ENCODE measurements at places on chromosomes 6 and 20. TPM values are rescaled to one million over a fixed set of nuclear protein-coding genes. Genes with fewer than 3 reads are reported as not detected.

DNA sequence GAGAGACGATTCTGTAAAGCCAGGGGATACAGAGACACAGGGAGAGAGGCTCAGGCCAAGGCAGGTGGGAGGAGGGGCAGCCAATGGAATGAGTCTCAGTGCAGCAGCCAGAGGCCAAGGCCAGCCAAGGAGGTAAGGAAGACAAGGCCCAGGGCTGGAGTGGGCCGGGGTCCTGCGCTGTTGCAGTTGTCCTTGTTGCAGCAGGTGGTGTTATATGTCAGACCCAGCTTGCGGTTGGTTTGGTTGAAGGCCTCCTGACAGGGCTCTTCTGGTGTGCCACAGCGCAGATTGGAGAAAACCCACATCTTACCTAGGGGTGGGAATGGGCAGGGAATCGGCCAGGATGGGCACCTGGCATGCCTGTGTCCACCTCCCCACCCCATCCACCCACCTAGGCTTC lies 2.5 kb downstream of the LY6G6C start:
- no peak for DNase-seq

- no peak for DNase-seq
Measured at GRCh38 chr20:23151008-23151703, 65.0 kb upstream of the CD93 start.

GRCh38 chr6:92847988-92848387 lies 571.4 kb downstream of the EPHA7 start:
- no peak for DNase-seq

Gene MCHR2
- not detected for total RNA-seq

Gene PPT2
- 23.2 TPM for total RNA-seq

GRCh38 chr6:43575105-43575771 lies 600 bp downstream of the XPO5 start:
- no peak for DNase-seq

Gene TSBP1
- not detected for total RNA-seq

Gene NMBR
- not detected for total RNA-seq

Gene RBM24
- 263 TPM for total RNA-seq

- peak; percentile 34 for DNase-seq
Measured at GRCh38 chr6:11772109-11772825, 6.3 kb downstream of the ADTRP start.

GRCh38 chr6:157019115-157019641 lies 242.0 kb downstream of the ARID1B start:
- DNase-seq: no peak

Gene ZC2HC1B
- total RNA-seq: not detected

Gene CST4
- total RNA-seq: not detected

Gene HMGCLL1
- total RNA-seq: 1.1 TPM

- peak; percentile 87 for DNase-seq
Measured at GRCh38 chr6:42746463-42747391, 824 bp upstream of the TBCC start.

Gene PROKR2
- not detected for total RNA-seq

Gene SRSF12
- 0.48 TPM for total RNA-seq

- DNase-seq: no peak
Measured at GRCh38 chr6:163605385-163606097, 191.0 kb downstream of the QKI start.

Gene TCF21
- total RNA-seq: 8.1 TPM

DNA sequence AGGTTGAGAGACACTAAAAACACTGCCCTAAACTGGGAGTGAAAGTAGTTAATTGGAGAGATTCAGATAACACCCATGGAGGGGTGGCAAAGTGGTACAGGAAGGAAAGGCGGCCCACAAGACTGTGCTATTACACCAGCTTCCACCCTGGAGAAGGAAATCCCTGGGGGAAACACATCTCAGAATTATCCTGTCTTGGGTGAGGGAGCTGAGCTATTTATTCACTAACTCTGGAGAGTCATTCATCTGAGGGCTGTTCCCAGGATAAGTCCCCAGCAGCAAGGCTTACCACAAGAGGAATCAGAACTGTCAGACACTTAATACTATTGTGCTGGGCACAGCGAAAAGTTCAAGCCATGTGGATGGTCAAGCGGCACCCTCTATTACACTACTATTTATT lies 9.9 kb downstream of the TBCC start:
- DNase-seq: no peak

GRCh38 chr6:25218346-25218745 lies 60.8 kb upstream of the CARMIL1 start:
- no peak for DNase-seq

GRCh38 chr6:42933205-42933604 lies 3.9 kb downstream of the CNPY3 start:
- DNase-seq: no peak

DNA sequence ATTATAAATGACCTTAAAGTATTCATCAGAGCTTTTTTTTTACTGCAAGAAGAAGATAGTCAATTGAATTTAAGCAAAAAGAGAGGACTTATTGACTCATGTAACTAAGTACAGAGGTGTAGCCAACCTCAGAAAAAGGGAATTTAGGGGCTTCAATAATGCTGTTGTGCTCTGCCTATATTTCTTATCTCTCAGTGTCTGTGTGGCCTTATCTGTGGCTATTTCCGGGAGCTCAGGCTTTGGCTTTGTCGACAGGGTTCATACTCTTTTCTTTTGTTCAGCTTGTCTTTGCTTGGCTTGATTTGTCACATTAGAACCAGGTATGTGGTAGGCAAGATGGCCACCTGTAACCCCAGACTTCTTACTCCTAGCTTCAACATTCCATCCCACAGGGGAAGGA lies 38.6 kb upstream of the FABP7 start:
- DNase-seq: no peak

Gene LINC00237
- not detected for total RNA-seq

GRCh38 chr6:52176550-52176949 lies 9.6 kb upstream of the IL17A start:
- no peak for DNase-seq

DNA sequence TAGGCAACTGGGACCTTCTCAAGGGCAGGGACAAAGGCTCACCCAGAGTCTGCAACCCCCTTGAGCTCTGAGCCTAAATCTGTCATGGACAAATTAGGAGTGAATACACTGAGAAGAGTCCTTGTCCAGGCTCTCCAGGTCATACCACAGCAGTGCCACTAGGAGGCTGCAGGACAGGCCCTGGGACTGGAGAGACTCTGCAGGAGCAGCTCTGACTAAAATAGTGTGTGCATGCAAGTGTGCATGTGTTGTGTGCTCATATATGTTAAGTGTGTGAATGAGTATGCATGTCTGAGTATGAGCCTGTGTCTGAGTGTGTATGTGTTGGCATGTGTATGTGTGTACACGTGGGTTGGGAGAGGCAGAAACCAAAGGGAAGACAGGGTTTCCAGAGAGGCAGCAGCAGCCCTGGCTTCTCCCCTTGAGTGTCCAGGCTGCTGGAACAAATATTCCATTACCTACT lies 27.1 kb downstream of the MRPL14 start:
- no peak for DNase-seq

- DNase-seq: no peak
Measured at GRCh38 chr6:788058-788457, 95.1 kb upstream of the EXOC2 start.

GRCh38 chr6:1544000-1544399 lies 65.7 kb upstream of the FOXC1 start:
- no peak for DNase-seq

Gene CSE1L
- total RNA-seq: 43.0 TPM

DNA sequence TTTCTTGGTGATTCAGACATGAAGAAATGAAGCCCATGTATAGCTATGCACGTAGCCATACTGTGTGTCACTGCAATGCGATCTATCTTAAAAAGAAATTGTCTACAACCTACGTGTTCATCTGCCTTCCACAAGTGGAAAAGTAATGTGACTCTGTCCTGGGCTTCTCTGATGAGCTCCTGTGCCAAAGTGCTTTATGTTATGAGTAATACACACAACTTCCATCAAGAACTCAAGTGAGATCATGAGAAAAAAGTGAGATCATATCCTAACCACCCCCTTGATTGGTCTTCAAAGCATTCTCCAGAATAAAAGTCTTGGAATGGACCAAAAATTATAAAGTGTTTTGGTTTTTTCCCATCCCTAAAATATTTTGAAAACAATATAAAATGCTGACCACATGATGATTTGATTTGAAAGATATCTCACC lies 114.3 kb downstream of the DST start:
- no peak for DNase-seq

GRCh38 chr20:45014671-45015415 lies 48.5 kb downstream of the STK4 start:
- no peak for DNase-seq

DNA sequence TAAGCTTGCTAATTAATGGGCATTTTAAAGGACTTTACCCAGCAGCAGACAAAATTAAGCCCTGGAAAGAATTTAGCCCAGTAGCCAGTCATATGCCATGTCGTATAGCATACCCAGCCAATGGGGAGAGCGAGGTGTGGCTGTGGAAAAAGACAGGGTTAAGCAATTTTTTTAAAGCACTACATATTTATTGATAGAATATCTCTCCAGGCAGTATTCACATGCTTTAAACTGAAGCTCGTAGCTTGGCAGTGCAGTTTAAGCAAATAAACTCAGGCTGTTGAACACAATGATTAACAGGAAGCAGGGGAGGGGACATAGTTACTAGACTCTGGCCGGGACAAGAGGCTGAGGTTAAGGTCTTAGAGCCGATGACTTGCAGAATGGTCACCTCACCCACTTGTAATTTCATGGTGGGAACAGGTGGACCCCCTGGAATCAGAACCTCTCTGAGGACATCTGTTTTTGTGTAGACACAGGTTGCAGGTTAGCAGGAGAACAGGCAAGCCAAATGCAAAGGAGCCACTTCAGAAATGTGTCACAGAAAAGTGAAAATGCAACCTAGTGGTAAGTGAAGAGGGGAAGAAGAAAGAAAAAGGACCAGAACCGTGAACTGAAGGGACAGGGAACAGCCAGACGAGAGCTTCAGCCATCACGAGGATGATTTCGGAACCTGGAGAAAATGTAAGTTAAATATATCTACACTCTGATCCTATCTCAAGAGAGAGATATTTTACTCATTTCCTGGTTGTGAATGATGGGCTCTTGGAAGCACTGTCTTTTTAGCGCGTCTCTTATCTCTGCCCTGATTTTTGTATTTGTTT lies 7.2 kb downstream of the GCNT2 start:
- no peak for DNase-seq

GRCh38 chr6:21710216-21710615 lies 116.7 kb downstream of the SOX4 start:
- no peak for DNase-seq

Gene HNF4A
- not detected for total RNA-seq

DNA sequence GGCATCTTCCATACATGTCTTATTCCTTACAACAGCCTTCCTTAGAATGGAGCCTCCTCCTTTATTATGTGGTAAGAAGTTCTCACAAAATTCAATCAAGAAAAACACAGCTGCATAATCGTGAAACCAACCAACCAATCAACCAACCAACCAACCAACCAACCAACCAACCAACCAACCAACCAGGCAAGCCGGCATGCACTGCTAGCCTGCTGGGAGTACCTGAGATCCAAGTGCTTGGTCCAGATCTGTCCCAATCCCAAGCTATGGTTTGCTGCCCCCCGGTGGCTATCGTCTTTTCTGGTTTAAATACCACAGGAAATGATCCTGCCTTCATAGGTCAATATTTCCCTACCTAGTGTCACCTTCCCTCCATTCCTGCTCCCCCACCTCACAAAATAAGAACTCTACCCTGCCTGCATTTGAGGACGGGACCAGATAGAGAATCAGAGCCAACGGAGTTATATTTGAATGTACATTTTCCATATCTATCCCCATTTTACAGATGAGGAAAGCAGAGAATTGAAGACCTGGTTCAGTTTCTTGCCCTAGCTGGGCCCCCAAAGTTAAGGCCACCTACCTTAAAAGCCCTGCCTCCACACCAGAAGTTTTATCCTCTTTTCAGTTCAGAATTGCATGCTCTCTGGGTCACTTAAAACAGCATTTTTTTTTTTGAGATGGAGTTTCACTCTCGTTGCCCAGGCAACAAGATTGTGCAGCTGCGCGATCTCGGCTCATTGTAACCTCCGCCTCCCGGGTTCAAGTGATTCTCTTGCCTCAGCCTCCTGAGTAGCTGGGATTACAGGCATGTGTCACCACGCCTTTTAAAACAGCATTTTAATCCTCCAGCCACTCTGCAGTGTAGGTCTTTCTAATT lies 27.1 kb downstream of the RAB44 start:
- DNase-seq: peak; percentile 68

GRCh38 chr6:105949869-105950268 lies 136.3 kb upstream of the PRDM1 start:
- DNase-seq: no peak

DNA sequence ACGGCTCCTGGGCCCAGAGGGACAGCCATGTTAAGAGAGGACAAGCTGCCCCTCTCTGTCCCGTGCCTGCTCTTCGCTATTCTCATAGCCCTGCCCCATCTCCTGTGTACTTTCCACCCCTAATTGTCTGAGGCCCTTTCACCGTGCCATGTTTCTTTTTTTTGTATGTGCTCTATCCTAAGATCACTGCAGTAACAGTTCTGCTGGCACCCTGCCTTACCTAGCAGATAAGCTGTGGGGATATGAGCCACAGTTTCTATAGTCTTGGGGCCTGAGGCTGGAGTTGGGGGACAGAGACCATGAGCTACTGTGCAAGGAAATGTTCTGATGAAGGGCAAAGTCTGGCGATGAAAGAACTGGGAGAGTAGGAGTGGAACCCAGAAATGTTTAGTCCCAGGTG lies 269.5 kb upstream of the CITED2 start:
- DNase-seq: no peak

DNA sequence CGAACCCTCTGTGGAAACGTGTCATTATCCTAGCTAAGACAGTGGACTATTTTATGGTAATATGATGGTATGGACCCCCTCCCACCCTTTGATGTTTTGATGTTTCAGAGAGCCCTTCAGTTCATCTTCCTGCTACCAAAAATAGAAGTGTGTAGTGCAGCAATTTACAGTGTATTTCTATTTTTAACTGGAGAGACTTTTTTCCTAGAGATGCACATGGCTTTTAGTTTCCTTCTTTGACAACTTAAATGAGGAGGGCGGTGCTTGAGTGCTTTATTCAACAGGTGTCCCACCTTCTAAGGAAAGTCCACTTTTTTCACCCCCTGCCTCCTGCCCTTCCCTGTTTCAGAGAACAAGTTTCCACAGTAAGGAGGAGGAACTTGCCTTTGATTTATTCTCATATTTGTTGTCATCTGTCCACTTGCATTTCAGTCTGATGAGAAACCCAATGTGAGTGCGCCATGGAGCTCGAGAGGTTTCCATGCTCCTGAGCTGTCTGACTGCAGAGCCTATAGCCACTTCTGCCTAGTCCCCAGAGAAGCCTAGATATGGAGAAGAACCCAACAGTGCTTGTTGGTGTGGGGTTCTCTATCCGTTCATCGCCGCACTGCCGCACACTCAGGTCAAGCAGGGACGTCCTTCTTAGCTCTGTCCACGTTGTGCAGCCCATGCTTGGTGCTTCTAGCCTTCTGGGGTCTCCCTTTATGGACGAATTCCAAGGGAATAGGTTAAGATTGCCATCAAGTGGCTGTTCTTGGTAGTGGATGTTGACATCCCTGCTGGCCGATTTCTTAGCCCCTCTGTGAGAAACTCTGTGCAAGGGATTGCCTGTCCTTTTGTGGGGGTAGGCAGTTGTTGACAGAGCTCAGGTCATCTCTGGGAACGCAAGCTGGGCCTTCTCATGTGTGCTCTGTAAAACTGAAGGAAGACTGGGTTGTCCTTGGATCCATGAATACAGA lies 144.2 kb downstream of the JARID2 start:
- no peak for DNase-seq

Measured in heart left ventricle (tissue), 16 donors.